ENCODE measurements at places on chromosomes 1 and 21.
A peak's percentile ranks its signal among the peaks of the same experiment; 100 is the strongest.

DNA sequence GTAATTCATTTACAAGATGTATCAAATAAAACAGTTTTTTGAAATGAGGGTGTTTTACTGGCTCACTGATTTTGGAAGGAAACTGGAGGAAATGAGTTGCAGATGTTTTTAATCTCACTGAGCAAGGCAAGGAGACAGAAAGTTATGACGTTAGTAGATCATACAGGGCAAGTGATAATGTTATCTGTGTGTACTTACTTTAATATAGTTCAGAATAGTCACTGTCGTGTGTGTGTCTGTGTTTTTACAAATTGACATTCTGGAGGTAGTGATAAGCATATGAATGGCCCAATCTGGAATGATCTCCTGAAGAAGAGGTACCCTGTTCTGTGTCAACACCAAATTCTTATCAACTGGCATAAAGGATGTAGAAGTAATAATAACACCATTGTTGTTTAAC, 1.9 kb upstream of the GBP4 start:
- DNase-seq = no peak

- peak; percentile 95 for DNase-seq
Observed at GRCh38 chr1:205258719-205259118, 31.0 kb downstream of the TMCC2 start.

- no peak for DNase-seq
Observed at GRCh38 chr21:37536616-37537278, 170.2 kb downstream of the DYRK1A start.

DNA sequence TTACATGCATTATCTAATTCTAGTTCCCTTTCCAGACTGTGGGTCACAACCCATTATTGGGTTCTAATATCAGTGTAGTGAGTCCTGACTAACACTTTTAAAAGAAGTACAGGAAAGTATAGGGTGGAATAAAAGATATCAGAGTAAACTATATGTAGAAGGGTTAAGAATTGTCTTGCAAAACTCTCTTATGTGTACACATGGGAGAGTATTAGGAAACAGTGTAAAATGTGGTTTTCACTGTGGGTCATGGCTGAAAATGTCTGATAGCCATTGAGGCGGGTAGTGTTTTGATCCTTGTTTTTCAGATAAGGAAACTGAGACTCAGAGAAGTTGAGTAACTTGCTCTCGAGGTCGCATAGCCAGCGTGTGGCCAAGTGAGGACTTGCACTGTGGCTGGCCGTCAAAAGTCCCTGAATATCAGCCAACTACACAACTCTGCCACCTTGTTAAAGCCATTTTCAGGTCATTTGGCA, 18.5 kb upstream of the MTARC1 start:
- DNase-seq = no peak

GRCh38 chr21:45419162-45419561, 14.2 kb downstream of the COL18A1 start:
- DNase-seq = no peak

DNA sequence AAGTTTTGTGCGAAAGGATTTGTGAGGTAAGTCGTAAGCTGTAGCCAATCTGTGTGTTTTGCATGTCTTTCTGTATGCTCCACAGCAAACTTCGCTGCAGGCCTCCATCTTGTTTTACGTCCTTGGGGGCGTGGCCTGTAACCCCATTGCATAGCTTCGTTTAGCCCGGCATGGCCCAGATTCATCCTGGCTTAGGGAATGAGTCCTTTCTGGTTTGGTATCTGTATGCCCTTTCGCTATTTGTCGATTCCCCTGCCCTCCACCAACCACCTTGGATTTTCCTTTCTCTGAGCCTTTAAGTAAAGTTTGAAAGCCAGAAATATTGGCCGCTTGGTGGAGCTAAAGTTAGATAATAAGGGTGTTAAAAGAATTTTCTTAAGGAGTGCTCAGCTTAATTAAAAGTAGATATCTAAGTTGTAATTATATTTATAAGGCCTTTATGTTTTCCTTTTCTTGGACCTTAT, 1.1 kb downstream of the THEM4 start:
- no peak for DNase-seq

GRCh38 chr1:155884031-155884960, 24.9 kb downstream of the SYT11 start:
- peak; percentile 23 for DNase-seq

DNA sequence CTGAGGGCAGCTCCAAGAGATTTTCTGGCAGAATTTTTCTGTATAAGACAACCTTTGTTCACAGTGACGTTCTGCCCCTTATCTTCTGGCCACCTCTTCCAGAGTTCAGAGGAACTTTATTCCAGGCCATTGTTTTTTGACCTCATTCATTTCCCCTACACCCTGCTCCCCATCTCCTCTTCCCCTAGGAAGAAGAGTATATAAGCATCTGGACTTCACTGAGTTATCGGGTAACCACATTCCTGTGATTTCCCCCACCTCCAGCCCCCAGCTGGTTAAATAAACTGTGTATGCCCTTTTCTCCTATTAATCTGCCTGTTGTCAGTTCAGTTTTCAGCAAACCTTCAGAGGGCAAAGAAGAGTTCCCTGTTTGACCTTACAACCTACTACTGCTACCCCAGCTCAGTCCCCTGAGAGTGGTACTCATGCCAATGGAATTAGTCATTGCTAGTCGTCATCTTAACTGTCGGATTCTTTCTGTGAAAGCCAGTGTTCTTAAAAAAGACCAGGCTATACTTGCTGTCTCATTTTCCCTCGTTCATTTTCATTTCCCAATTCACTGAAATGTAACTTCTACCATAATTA, 14.3 kb upstream of the ALG14 start:
- DNase-seq = peak; percentile 49

DNA sequence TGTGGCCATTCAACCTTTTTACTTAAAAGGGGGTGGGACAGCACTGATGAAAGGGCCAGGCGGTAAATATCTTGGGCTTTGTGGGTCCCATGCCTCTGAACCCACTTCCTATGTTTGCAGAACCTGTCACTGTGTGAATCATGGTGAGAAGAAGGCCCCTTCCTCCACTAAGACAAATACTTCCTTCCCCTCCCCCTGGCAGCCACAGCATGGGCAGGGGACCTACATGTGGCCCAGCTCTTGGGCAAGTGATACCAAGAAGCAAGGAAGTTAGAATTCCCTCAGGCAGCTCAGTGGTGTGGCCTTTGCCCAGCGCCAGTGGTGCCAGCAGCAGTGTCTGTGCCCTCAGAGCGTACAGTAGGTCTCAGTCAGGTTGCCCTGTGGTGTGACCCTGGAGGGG, 168.6 kb downstream of the TRIM33 start:
- no peak for DNase-seq

GRCh38 chr1:41541592-41541952, 57.1 kb upstream of the EDN2 start:
- DNase-seq = no peak

DNA sequence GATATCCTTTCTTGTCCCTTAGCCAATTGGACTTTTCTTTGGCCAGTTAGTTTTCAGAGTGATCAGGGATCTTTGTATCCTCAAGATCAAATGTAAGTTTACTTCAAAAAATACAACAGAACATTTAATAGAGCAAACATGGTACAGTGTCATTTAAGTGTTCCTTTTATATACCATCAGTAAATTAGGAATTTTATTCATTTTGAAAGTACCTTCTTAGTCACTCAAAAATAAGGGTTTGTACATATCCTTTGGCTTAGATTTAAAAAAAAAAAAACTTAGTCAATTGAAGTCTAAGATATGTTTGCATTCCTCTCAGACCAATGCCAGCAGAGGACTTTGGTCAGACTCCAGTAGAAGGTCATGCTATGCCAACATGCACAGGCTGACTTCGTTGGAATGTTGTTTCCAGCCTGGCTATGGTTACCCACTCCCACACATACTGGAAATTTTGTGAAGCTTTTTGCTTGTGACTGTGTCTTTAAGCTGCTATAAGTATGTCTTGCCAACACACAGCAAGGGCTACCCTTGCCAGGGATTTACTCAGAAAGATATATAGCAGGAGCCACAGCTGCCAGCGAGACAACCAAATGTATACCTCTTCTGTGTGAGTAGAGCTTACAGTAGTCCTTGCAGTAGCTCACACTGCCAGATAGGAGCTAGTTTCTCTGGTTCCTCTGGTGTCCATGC, 81.5 kb upstream of the LRIF1 start:
- no peak for DNase-seq

- peak; percentile 12 for DNase-seq
Observed at GRCh38 chr1:49106445-49106844, 329.8 kb upstream of the BEND5 start.

- peak; percentile 58 for DNase-seq
Observed at GRCh38 chr1:164785841-164786534, 227.0 kb downstream of the PBX1 start.

- no peak for DNase-seq
Observed at GRCh38 chr1:67103548-67103947, 31.2 kb downstream of the C1orf141 start.

GRCh38 chr1:111989531-111990025, at the start of gene KCND3:
TSS of gene KCND3 (minus strand) at chr1:111989668.
- DNase-seq = peak; percentile 18

GRCh38 chr1:119141020-119141424, 569 bp upstream of the WARS2 start:
- DNase-seq = no peak

- DNase-seq = no peak
Observed at GRCh38 chr21:34362670-34363069, 1.1 kb upstream of the KCNE2 start.

GRCh38 chr1:70745199-70745598, 302.4 kb downstream of the PTGER3 start:
- no peak for DNase-seq

- DNase-seq = peak; percentile 52
Observed at GRCh38 chr1:51627672-51628071, 10.8 kb downstream of the OSBPL9 start.

DNA sequence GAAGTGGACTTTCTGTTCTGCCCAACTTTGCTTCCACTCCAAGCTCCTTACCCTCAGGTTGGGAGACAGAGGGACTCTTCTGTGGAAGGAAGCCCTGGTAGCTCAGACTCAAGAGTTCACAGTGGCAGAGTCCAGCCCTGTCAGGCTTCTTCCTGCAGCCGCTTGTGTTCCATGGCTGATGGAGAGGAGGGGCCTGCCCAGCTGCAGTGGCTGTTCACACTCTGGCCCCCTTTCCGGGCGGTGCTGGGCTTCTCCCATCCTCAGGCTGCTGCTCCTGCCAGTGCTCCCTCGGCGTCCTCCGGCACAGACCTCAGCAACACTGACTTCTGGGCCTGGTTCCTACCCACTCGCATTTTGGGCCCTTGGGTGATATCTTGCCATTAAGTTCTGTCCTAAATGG, 4.0 kb downstream of the KRTAP10-1 start:
- no peak for DNase-seq
